ENCODE measurements at places on chromosomes 12 and 14.
A peak's percentile ranks its signal among the peaks of the same experiment; 100 is the strongest.

- DNase-seq, result no peak
These were observed 1397.2 kb downstream of the LRFN5 start for GRCh38 chr14:43003845-43004244.

- no peak for DNase-seq
These were observed 216.3 kb downstream of the PHETA1 start for GRCh38 chr12:111152561-111152960.

DNA sequence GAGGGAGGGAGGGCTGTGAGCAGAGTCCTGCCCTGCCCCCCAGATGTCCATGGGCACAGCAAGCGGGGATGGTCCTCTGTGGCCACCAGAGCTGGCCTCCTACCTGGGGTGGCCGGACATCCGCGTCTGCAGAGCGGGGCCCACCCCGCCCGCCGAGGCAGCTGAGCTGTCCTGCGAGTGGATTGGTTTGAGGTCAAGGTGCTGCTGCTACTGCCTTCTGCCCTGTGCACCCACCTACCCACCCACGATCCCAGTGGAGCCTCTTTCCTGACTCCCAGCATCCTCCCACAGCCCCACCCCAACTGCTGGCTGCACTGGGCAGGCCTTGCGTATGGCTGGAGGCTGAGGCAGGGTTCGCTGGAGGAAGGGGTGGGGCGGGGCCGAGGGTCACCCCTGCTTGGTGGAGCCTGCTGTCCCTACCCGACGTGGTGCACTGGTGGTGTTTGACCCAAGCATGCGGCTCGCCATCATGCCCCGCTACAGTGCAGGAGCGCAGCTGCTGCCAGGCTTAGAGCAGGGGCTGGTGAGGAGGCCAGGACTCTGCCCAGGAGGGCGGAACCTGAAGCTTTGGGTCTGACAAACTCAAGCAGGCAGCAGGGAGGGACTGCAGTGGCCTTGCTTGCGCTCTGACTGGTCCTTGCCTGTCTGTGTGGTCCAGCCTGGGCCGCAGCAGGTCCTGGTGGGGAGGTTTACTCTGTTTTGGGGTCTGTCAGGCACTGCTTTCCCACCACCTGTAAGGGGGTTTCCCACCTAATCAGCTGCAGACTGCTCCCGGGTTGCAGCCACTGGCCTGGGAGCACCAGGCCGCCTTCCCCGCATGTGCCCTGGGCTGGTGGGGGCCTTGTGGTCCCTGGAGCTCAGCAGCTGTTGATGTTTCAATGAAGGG, 23.7 kb downstream of the CEP170B start:
- DNase-seq, result no peak

DNA sequence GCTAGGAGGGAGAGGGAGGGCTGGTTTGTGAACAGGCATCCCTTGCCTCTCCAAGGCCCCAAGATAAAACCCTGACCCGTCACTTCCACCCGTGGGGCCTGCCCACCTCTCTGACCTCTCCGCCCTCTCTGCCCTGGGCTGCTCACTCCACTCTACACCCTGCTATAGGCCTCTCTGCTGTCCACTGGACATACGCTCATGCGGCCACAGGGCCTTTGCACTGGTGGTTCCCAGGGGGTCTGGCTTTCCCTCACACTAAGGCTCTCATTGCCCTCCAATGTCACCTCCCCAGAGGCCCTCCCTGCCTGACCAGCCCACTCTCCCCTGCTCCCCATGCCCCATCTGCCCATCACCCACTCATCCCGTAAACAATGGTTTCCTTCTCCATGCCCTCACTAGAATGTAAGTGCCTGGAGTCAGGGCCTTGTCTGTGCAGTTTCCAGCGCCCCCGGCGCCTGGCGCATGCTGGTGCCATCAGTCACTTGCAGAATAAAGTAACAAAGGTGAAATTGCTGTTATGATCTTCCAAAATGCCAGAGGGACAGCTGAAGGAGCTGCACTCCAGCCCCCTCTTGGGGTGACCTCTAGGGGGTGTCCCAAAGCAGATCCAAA, 73.6 kb downstream of the RFLNA start:
- no peak for DNase-seq

DNA sequence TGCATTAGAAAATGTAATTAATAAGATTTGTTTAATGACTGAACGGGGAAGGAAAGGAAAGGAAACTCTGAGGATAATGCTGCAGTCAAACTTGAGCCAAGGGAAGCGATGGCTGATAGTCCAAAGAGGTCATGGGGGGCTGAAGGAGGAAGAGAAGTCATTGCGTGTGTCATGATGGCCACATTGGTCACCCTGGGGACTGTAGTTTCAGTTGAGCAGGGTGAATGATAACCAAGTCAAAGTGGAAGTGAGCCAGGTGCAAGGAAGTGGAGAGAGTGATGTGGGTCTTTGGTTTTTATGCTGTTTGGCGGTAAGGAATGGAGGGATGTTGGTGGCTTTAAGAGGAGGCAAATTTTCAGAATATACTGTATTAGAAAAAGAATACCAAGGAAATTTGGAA, 21.6 kb downstream of the C12orf75 start:
- DNase-seq, result no peak

DNA sequence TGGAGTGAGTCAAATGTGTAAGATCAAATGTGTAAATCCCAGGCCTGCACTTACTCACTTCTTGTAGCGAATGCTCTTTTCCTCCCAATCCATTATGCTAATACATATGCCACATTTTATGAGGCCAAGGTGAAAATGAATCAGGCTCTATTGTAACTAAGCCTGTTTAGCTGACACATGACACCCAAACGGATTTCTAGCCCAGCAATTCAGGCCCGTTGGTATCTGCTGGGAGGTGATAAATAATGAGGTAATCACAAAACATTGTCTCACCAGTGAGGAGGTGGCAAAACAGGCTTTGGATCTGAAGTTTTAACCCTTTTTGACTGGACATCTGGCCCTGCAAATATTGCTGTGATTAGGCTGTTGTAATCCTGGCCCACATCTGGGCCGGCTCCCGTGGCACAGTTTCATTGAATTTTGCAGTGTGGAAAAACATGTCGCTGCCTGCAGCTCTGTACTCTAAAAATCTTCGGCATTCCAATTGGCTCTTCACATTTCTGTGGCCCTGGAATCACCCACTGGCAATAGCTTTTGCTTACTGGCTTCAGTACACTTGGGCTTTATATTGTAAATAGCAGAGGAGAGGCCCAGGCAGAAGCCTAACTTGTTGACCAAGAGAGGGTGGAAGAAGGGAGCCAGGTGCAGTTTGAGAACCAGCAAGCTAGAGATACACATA, 106.1 kb downstream of the PAX9 start:
- DNase-seq, result peak; percentile 97

DNA sequence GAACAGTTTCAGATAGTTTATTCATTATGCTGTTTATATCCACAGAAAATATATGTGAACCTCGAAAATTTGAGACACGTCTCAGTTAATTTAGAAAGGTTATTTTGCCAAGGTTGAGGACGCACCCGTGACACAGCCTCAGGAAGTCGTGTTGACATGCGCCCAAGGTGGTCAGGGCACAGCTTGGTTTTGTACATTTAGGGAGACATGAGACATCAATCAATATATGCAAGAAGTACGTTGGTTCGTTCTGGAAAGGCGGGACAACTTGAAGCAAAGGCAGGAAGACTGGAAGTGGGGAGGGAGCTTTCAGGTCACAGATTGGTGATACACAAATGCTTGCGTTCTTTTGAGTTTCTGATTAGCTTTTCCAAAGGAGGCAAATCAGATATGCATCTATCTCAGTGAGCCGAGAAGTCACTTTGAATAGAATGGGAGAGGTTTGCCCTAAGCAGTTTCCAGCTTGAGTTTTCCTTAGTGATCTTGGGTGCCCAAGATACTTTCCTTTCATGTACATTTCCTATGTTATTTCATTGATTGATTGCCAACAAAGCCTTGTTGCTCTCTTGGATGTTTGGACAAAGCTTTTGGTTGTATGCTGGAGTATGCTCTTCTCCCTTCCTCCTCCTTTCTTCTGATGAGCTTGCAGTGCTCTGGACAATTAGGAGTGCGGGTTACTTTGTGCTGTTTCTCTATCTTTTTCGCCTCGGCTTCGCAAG, 3.2 kb downstream of the SNAPC1 start:
- DNase-seq, result peak; percentile 26

DNA sequence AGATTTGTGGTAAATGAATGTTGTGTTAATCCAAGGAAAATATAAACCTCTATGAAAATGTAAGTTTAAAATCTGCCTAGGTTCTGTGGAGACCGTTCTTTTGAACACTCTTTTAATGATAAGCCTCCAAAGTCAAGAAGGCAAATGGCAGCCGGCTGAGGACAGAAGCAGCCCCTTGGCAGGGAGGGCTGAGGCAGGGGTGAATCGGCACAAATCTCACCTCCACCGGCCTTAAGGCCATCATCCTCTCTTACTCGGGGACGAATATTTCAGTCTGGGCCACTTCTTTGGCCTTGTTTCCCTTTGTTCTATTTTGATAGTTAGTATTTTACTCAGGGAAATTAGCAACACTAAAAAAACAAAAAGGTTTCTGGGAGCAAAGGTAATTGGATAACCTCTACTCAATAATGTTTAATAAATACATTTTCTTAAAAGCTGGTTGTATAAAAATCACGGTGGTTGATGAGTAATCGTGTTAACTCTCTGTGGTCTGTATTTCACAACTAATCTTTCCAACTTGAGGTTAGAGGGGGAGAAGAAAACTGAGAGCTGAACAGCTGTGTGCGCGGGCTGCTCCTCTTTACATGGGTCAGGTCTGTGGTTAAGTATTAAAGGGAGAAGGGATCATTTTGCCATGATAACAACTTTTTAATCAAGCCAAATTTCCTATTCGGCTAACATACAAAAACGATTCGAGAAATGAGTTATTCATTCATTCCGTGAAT, 18.6 kb downstream of the LGMN start:
- DNase-seq, result no peak

All from epithelial cell of prostate (primary cell).